Parietal lobe (tissue), 2 donors: ENCODE measurements at places on chromosomes 3 and 15. TPM values are rescaled to one million over a fixed set of nuclear protein-coding genes. Genes with fewer than 3 reads are reported as not detected.

The RARRES1 gene
- 2.5 TPM for total RNA-seq

The TMEM207 gene
- total RNA-seq: not detected

The TBL1XR1 gene
- 290 TPM for total RNA-seq

The CCR8 gene
- total RNA-seq: not detected

The LMOD3 gene
- total RNA-seq: not detected

The ANKRD63 gene
- total RNA-seq: 0.94 TPM

The MRPL47 gene
- 24.7 TPM for total RNA-seq

The C3orf80 gene
- 5.6 TPM for total RNA-seq
